CD4-positive, alpha-beta T cell treated with Interleukin-10 for 1 hour (primary cell): ENCODE measurements at places on chromosomes 6 and 20.

GRCh38 chr20:37856932-37857660, 45.8 kb upstream of the VSTM2L start:
- DNase-seq = no peak

DNA sequence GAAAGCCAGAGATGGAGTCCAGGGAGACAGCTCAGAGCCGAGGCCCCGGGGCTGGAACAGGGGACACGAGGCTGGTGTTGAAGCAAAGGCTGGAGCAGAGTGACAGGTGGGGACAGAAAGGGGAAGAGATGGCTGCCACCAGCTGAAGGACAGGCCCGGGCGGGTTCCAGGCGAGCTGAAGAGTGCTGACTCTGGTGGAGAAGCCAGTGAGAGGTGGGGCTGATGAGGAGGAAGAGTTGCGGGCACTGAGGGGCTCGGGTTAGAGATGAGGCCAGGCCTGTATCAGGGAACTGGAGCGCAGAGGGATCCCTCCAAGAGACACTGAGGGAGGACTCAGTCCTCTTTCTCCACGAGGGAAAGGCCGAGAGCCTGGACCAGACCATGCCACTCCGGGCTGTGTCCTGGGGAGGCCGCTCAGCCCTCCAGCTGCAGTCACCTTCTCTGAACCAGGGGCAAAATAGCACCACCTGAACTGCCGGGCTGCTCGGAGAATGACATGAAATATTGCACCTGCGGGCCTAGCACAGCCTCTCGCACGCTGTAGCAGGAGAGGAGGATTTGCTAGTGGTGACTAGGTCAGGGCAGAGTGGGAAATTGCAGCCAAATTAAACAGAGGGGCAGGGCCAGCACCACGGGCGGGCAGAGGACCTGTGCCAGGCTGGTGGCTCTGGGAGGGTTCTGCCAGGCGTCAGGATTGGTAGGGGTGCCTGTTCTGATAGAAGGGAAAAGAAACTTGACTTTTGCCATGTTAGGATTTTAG, 175.9 kb downstream of the ZDHHC14 start:
- no peak for DNase-seq

GRCh38 chr6:12645941-12646340, 70.6 kb upstream of the PHACTR1 start:
- no peak for DNase-seq

GRCh38 chr6:157131250-157131649, 192.1 kb downstream of the TMEM242 start:
- DNase-seq = no peak

- DNase-seq = no peak
Measured at GRCh38 chr20:17227219-17227575, 357 bp downstream of the PCSK2 start.

GRCh38 chr6:125886021-125886420, 70.5 kb upstream of the HINT3 start:
- no peak for DNase-seq

DNA sequence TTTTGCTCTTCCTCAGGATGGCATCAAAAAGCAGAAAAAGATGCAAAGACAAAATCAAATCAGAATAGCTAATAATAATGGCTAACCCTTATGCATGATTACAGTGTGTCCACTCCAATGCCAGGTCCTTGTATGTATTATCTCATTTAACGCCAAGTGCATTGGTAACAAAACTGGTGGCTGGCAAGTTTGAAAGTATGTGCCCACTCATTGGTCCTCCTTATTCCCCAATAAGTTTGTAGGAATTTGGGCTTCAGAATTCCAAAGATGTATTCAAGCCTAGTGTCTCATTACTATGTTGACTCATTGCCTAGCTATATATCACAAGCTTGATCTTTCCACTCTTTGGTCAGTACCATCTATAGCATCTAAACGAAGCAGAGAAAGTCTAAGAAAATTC, 196.6 kb downstream of the GJA10 start:
- no peak for DNase-seq

GRCh38 chr6:70507161-70507560, 59.6 kb upstream of the SDHAF4 start:
- DNase-seq = no peak

- DNase-seq = no peak
Measured at GRCh38 chr20:48425321-48425720, 402.5 kb downstream of the PREX1 start.

GRCh38 chr6:5746053-5746758, 260.5 kb downstream of the NRN1 start:
- DNase-seq = no peak

DNA sequence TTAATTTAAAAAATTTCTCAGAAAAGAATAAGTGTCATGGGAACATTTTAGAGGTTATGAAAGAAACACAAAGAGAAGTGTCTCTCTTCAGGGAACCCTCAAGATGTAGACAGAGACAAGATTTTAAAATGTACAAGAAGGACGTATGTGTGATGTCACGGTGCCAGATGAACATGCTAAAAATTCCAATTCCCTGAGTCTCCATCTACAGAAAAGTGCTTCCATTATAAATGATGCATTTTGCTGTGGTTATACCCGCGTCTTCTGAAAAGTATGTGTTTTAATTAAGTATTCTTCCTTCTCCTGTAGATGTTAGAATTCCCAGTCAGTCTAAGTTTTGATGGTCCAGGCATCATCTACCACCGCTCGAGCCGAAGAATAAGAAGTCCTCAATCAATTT, 489.1 kb downstream of the PREX1 start:
- DNase-seq = no peak

GRCh38 chr6:139173172-139173571, 38.3 kb downstream of the HECA start:
- DNase-seq = peak; percentile 49

DNA sequence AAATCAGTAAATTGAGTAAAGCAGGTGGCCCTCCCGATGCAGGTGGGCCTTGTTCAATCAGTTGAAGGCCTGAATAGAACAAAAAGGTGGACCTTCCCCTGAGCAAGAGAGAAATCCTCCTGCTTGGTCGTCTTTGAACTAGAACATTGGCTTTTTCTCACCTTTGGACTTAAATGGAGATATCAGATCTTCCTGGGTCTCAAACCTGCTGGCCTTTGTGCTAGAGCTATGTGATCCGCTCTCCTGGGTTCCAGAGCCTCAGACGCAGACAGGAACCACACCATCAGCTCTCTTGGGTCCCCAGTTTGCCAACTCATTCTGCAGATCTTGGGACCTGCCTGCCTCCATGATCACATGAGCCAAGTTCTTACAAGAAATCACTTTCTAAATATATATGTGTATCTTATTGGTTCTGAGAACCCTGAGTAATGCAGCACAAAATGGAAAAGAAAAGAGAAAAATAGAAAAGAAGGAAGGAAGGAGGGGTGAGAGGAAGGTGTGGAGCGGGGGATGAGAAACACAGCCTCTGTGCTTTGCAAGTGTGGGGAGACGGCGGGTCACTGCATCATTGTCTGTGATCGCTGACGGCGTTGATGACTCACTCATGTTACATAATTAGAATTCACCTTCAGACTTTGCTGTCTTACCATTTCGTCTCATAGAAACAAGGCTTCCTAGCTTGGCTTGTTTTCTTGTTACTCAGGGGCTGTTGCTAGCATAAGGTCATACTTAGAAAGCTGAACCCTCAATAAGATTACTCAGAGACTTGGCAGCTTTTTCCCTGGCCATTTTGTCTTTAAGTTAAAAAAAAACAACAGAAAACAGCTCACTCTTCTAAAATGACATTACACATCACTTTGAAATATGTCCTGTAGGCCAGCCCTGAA, 85.7 kb upstream of the NEDD9 start:
- peak; percentile 80 for DNase-seq

- no peak for DNase-seq
Measured at GRCh38 chr6:144840619-144841018, 555.5 kb downstream of the UTRN start.

DNA sequence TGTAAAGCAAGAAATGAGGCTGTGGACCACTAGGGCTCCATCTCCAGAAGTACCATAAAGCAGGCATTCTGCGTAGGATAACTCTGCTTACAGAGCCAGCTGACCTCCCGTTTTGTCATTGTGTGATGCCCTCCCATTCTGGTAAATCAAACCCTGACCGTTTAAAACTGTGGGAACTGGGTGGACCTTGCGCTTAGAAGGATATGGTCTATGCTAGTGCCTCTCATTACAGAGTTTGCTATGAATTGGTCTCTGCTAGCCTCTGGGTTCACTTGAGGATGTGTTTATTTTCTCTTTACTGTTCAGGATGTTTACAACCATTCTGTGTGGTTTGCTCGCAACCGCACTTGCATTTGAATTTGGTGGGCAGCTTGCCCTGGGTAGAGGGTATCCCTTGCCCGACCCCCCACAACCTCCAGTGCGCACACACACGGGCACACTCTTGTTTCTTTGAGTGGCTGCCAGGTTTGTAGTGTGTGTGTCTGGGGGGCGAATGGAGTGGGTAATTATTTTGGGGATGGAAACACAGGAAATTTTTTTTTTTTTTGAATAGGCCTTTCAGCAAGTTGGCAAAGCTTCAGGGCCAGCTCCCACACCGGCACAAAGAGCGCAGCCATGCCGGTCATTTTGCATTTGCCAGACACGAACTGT, 198.3 kb downstream of the JARID2 start:
- no peak for DNase-seq

DNA sequence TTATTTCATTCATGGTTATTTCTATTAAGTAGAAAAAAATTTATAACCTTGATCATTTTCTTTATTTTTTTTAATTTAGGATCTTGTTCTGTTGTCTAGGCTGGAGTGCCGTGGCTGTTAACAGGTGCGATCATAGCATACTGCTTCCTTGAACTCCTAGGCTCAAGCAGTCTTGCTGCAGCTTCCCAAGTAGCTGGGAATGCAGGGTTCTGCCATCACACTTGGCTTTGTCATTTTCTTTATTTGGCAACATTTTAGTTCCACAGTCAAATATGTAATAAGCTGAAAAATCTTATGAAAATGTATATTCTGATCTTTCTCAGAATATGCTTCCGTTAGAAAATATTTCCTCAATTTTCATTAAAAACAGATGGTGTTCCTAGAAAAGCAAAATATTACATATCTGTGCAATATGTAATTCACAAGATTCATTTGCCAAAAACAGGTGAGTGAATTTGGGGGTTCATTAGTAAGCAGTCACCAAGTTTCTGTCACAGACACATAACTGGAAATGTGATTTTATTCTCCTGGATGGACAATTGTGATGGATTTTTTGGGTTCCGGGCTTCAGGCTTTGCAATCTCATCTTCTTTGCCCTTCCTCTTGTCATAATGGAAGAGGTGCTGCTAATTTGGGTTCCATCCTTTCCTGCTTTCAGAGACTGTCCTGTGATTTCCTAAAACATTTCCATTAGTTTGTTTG, 21.5 kb downstream of the AMD1 start:
- no peak for DNase-seq

DNA sequence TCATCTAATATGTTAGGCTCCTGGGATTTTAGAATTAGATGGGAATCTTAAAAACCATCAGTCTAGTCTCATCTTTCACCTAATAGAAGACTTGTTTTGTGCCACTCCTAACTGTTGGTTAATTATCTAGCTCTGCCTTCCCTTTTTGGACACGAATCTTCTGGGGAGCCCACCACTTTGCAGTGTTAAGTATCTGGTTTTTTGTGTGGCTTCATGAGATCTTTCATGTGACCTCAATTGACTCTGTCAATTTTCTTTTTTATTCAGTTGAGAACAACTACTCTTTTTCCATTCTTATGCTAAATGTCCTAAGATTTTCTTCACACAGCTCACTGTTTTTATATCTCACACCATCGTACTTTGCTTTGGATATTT, 16.9 kb downstream of the TBPL1 start:
- DNase-seq = no peak

GRCh38 chr20:47677635-47678453, 107.4 kb downstream of the SULF2 start:
- peak; percentile 51 for DNase-seq

GRCh38 chr6:2124260-2124709, 121.1 kb downstream of the GMDS start:
- no peak for DNase-seq

GRCh38 chr6:29925321-29925720, 17.0 kb upstream of the HLA-A start:
- no peak for DNase-seq

DNA sequence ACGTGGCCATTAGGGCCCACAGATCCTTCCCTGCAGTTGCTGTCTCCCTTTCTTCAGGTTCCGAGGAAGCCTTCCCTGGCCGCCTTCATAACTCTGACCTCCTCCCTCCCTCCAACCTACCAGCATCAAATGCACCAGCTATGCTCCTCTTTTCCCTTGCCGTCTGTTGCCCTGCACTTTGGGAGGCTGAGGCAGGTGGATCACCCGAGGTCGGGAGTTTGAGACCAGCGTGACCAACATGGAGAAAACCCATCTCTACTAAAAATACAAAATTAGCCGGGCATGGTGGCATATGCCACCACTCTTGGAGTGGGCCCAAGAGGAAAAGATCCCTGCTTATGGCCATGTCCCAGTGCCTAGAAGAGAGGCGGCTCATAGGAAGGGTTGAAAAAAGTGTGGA, 31.8 kb downstream of the RNASET2 start:
- no peak for DNase-seq

GRCh38 chr6:34496103-34496685, 30.3 kb downstream of the PACSIN1 start:
- no peak for DNase-seq

GRCh38 chr20:14062786-14063185, 67.5 kb downstream of the MACROD2 start:
- DNase-seq = no peak

DNA sequence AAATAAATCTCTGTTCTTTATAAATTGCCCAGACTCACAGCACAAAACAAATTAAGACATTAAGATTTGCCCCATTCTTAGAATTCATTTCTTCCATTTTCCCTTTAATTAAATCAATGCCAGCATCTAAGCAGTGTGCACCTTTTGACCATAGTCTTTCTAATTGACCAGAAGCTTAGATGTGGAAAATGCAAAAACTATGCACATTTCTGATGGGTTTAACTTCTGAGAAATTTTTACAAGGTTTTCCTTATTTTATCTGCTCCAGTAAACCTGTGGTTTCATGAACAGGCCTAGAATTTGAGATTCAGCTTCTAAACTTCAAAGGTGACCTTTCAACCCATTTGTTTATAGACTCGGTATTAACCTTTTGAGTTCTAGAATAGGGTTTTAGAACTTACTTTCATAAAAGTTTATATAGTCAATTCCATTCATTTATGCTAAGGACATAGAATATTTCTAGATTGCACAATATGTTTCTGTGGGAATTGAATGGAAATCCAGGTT, 437.8 kb upstream of the HSF2 start:
- no peak for DNase-seq

DNA sequence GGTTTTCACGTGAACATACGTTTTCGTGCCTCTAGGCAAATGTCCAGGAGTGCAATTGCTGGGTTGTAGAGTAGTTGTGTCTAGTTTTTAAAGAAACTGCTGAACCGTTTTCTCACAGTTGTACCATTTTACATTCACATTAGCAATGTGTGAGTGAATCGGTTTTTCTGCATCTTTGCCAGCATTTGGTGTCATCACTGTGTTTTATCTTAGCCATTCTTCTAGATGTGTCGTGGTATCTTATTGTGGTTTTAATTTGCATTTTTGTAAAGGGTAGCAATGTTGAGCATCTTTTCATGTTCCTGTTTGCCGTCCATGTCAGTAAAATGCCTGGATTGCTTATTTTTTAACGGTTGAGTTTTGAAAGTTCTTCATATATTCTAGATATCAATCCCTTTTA, 10.2 kb downstream of the DOK5 start:
- no peak for DNase-seq
